ENCODE measurements at places on chromosomes 2 and 18.
A peak's percentile ranks its signal among the peaks of the same experiment; 100 is the strongest.

GRCh38 chr2:2165135-2165534 is 165.9 kb downstream of the MYT1L start:
- no peak for DNase-seq

- DNase-seq = peak; percentile 25
Measured at GRCh38 chr18:3153107-3153704, 66.6 kb downstream of the MYOM1 start.

GRCh38 chr2:194104687-194105086 is 1552.3 kb upstream of the SLC39A10 start:
- no peak for DNase-seq

GRCh38 chr2:86079981-86080911 is 25.4 kb downstream of the POLR1A start:
- peak; percentile 78 for DNase-seq

DNA sequence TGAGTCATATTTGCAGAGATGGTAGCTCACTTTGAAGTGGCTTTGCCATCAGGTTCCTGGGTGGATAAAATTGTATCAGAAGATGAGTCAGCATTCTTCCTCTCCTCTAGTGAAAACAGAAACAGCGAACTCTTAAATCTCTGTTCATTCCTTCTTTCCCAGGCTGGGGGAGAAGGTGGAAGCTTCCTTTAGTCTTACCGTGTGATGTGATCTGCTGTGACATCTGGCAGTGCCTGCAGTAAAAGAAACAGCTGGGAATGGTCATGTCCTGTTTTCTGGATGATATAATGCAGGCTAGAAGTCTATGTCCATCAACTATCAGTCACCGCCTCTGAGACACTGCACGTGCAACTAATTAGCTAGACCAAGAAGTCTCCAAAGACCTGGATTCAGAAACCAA is 171.6 kb downstream of the VAPA start:
- DNase-seq = no peak

DNA sequence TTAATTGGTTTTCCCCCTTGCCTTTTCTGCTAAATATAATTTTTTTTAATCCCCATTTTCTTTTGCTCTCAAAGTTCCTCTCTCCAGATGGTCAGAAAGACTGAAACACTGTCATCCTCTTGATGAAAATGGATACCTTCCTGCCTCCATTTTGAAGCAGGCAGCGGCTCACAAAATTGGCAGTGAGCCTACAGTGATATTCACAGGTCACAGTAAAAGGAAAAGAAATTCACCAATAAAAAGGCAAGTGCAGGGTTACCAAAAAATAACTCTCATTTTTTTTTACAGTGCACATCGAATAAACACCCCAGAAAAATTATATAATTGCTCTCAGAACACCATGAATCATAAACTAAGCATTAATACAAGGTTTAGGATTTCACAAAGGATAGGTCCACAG is 307.5 kb downstream of the TCF4 start:
- DNase-seq = no peak

DNA sequence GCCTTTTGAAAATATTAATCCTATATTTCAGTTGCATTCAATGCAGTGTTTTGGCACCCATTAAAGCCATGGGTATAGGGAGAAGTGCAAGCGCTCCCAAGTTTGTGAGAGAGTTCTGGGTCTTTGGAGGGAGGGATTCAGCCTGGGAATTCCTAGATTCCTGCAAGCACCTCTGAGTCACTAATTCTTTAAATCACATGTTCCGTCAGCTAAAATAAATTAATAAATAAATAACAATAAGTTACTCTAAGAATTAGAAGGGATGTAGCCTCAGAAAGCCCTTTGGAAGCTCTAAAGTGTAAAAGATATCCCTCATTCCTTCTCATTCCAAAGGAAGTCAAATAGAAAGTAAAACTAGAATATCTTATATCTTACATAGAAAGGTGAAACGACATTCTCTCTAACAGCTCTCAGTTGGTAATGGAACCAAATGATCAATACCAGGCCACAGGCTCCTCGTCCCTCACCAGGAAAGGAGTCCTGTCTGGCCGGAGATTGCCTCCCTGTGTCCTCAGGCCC is 222.4 kb upstream of the RBBP8 start:
- DNase-seq = peak; percentile 33

GRCh38 chr2:133525613-133526529 is 42.4 kb downstream of the NCKAP5 start:
- no peak for DNase-seq

- DNase-seq = no peak
Measured at GRCh38 chr2:23599667-23600066, 214.7 kb downstream of the KLHL29 start.

- DNase-seq = no peak
Measured at GRCh38 chr2:218804817-218805216, 22.9 kb downstream of the CYP27A1 start.

GRCh38 chr2:235511187-235511661 is 17.4 kb downstream of the AGAP1 start:
- DNase-seq = peak; percentile 90

DNA sequence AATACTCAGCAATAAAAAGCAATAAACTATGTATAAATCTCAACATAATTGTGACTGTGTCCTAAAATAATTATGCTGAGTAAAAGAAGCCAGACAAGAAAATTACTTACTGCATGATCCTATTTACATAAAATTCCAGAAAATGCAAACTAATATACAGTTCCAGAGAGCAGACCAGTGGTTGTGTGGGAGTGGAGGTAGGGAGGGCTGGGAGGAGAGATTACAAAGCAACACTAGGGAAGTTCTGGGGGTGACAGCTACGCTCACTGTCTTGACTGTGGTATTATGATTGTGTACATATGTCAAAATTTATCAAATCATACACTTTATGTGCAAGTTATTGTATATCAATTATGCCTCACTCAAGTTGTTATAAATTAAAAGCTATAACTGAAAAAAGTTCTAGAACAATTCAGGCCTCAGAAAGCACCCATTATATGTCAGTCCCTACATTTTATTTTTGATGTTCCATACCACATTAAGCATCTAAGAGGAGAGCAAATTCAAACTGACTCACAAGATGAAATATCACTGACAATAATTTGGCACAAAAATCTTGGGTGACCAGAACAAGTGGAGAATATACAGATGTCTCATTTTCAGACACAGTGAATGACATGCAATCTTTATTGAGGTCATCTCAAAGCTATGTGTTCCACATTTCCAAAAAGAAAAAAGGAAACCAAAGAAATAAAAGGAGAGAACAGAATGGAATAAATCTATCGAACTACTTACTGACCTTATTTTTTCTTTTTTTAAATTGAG is 85.1 kb downstream of the ANTXR1 start:
- DNase-seq = no peak

DNA sequence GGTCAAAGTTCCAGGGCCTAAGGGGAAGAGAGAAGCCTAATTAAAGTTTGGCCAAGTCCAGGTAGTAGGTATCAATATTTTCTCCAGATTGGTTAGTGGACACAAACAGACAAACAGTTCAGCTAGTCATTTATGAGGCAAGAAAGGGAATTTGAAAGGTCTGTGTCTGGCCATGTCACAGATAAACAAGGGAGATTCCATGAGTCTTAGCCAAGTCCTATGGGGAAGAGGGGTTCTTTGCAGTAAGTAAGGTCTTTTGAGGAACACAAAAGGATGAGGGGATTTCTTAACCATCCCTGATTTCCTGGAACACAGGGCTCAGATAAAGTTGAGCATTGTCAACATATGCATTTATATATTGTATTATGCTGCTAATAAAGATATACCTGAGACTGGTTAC is 310.8 kb downstream of the PLCL1 start:
- DNase-seq = no peak

DNA sequence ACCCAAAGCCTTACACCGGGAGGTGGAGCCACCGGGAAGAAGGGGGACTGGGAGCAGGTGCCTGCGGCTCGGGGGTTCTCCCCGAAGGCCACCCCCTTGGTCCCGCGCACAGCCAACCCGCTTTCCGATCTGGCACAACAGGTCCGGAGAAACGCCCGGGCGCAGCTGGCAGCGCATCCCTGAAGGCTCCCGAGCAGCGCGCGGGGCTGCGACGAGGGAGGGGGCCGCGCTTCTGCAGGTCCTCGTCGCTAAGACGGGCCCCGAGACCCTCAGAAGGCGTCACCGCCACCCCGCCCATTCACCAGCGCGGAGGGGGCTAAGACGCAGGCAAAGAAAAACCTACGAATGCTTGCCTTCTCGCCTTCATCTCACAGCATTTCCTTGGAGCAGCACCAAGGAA is 1.8 kb downstream of the CBLN2 start:
- DNase-seq = peak; percentile 15

DNA sequence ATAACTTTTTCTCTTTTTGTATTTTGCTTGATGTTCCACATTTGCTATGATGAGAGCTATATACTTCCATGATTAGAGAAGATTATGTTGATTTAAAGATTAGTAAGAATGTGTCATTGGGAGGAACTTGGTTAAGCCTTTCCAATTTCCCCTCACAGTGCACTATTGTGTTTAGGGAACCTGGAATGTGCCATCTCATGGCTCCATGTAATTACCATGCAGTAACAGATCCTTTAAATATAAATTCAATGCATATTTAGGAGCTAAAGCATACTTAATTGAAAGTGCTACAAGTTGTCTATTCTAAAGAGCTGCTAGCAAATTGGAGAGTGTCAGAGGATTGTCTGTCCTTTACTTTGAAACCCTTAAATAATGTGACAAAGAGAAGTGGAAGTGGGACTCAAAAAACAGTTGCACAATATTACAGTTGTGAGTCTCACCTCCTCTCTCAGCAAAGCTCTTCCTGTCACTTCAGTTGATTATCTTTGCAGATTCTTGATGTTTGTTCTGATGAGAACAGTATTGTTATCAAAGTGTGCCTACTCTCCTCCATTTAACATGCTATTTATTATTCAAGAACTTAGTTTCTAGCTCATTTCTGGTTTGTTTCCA is 1162.7 kb upstream of the ZEB2 start:
- no peak for DNase-seq

- DNase-seq = peak; percentile 68
Measured at GRCh38 chr2:61537277-61537949, 743 bp downstream of the XPO1 start.

- no peak for DNase-seq
Measured at GRCh38 chr18:31774477-31774785, 13.8 kb upstream of the SLC25A52 start.

- peak; percentile 56 for DNase-seq
Measured at GRCh38 chr2:222792001-222792611, 68.7 kb upstream of the ACSL3 start.

DNA sequence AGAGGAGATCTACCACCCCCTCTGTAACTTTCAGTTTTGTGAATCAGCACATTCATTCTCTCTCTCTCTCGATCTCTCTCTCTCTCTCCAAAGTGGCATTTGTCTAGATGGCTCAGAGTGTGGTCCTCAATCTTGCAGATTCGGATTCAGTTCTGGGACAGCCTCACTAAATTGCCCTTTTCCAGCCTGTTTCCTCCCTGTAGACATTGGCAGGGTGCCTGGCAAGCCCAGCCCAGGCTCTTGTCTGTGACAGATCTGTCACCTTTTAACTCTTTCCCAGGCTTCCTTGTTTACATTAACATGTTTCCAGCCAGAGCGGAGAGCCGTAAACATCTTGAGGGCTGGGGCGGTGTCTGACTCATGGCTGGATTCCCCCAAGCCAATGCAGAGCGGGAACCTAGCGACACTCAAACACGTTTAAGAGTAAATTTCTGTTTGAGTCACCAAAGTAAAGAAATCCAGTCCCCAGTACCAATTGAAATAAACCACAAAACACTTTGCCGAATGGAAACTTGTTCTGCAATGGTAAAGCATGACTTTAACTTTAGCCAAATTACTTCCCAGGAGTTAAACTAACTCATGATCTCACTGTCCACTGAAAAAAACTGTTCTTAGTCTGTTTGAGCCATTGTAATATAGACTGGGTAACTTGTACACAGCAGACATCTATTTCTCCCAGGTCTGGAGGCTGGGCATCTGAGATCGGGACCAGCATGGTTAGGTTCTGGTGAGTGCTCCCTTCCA is 6.6 kb upstream of the CYP27C1 start:
- DNase-seq = peak; percentile 93

DNA sequence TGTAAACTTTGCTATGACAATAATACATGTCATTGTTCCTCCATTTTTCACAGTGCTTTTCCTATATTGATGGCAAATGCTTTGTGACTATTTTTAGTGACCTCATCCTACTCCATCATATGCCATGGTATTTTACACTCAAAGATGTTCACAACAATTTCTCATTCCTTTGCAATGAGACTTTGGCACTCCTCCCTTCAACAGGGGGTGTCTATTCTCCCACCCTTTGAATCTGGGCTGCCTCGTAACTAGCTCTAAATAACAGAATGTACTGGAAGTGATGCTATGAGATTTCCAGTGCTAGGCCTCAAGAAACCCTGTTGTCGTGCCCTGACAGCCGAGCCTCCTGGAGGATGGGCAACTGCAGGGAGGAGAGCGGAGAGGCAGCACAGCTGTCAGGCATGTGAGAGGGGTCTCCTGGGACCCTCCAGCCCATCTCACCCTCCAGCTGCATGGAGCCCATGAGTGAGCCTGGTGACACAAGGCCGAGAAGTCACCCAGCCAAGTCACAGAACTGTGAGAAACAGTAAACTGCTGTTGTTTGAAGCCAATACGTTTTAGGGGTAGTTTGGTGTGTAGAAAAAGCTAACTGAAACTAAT is 103.1 kb upstream of the APCDD1 start:
- peak; percentile 31 for DNase-seq

DNA sequence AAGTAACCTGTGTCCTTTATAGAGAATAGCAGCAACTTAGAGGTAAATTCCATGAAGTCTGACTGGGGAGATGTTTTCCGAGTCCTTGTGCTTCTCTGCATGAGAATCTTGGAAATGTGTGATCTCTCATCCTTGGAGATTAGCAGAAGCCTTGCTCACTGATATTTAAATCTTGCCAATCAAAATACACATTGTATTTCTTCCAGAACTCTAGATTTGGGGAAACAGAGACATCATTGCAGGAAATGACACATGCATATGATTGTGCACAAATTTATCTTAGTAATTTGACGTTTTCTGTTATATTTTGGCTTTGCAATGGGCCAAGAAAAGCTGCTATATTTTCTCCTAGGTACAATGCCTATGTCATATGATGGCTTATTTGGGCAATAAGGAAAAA is 182.6 kb downstream of the ZNF804A start:
- DNase-seq = no peak

DNA sequence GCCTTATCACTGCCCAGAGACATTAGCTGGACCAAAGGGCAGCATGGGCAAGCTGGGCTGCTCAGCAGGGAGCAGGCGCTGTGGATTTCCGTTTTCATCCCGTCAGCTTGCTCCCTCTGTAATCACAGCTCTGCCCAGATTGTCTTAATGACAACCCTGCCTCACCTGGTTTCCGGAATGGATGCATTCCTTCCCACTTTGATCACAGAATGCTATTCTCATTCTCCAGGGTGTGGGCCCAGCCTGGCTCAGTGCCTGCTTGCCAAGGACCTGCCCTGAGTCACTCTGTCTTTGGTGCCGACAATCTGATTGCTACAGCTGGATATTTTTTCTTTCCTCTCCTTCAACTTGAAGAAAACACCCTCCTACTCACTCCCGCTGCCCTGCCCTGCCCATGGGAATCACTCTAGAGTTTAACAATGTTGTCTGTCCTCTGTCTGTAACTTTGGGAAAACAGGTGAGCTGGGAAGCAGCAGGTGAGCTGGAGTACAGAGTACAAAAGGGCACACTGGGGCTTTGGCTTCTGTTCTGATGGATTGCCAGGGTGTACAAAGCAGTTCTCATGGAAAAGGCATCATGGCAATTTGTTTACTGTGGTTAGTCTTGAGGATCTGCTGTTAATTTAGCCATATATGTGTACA is 27.2 kb upstream of the FAM136A start:
- peak; percentile 59 for DNase-seq
